ENCODE measurements at places on chromosomes 6 and 20. TPM values are rescaled to one million over a fixed set of nuclear protein-coding genes. Genes with fewer than 3 reads are reported as not detected.
A peak's percentile ranks its signal among the peaks of the same experiment; 100 is the strongest.

Gene RHAG
- not detected for total RNA-seq

Gene MOXD1
- 4.3 TPM for total RNA-seq

GRCh38 chr6:20946022-20946421 lies 411.8 kb downstream of the CDKAL1 start:
- peak; percentile 46 for DNase-seq

DNA sequence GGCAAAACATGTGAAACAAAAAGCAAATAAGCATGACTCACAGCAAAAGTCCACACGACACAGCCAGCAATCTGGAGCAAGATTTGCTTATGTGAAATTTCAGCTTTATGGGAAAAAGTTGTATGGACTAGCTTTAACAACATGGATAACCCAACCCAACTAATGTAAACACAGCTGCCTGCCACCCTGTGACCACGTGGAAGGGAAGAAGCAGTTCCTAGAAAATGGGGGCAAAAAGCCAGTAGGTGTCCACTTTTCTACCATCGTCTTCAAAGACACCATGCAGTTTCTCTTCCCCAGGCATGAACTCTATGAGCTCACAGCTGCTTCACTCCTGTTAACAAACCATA lies 425.4 kb upstream of the RNF217 start:
- DNase-seq = no peak

Gene MYB
- total RNA-seq = 10.4 TPM

Gene ARFGAP1
- 95.5 TPM for total RNA-seq

- no peak for DNase-seq
Observed at GRCh38 chr6:106674541-106675229, 45.3 kb downstream of the QRSL1 start.

DNA sequence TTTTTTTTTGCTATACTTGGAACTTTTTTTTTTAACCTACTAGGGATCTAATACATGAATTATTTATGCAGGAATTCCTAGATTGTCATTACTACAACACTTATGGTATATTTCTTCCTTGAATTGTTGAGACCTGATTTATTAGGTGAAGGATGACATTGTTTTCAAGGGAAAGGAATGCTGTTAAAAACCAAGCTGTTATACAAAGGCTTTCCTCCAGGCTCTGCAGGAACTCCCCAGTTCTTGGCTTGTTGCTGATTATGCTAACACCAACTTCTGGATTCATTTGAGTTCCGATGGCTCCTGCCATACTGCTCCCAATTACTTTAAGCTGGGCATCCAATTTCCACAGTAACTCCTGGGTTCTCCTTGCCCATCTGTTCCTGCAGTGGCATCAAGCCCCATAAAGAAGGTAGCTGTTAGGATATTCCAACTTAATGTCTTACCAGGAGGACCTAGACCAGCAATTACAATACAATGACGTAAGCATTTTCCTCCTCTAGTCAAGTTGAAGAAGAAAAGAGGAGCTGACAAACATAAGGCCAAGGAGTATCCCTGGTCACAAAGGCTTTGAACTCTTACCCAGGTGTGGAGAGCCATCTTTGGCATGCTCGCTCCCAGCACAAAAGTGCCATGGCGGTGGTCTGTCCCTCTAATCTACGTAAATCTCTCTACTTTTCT lies 215.9 kb upstream of the AGPAT4 start:
- no peak for DNase-seq

Gene RNF144B
- total RNA-seq = 9.0 TPM

GRCh38 chr20:61755971-61756845 lies 309.5 kb downstream of the TAF4 start:
- no peak for DNase-seq

DNA sequence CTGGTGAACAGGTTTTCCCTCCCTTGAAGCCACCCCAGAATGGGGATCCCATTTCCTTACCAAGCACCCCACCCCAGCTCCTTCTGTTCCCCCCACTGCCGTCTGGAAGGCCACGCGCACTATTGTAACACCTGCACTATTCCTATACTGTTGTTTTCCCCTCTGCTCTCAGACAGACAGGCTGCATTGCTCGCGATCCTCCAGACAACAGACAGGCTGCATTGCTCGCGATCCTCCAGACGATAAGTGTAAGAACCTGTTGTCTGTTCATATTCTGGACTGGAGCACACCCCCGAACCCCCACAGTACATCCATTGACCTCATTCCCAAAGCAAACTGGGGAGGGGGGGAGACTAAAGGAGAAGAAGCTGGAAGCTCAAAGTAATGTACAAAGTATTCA lies 72.7 kb downstream of the LY86 start:
- no peak for DNase-seq

DNA sequence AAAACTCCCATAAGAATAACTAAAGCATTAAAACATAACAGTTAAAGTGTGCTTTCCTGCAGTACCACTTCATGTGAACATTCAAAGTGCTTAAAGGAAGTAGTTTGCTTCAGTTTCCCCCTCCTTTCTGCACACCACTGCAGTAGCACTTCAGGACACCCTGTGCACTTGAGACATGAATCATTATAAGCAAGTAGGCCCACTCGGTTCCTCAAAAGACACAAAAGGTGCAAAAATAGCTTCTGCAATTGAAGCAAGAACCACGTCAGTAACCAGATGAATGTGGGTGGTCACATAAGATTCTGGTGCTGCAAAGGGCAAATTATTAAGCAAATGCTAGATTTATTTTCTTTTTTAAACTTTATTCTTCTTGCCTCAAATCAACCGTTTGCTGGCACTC lies 160.6 kb downstream of the HIVEP2 start:
- no peak for DNase-seq

DNA sequence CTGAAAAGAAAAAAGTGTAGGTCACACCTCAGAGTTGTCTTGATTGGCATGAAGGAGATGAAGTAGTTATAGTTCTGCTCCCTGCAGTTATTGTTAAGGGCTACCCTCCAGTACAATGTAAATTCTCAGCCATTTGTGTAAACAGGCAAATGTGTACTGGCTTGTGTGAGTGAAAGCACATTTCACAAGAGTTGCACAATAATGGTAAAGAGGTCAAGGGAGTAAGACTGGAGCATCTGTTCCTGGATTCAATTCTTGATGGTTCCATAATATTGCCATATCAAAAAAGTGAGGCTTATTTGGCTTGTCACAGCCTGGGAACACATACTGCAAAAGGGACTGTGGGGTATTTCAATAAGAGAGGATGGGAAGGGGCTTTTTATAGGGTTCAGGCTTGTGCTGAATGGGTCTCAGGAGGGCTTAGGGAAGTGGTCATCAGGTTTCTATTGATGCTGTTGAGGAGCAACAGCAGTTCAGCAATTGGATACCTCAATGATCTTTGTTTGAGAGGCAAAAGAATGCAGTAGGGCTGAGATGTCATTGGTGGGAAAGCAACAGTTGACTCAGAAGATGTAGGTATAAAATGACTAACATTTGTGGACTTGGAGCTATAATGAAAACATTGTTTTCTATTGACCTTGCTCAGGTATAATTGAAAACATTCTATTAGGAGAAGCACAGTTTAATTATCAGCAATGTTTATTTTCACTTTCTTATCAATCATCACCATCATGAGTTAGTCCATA lies 402.6 kb downstream of the BCKDHB start:
- no peak for DNase-seq

DNA sequence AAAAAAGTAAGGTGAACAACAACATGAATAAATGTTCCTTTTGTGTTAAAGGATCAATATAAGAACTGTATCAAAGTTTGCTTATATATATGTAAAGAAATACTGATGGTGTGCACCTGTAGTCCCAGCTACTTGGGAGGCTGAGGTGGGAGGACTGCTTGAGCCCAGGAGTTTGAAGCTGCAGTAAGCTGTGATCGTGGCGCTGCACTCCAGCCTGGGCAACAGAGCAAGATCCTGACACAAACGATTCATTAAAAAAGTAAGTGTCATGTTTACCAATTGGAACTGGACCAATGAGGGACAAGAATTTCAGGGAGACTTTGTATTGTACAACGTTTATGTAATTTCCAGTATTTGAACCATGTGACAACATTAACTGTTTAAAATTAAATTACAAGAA lies 5.0 kb upstream of the PHF20 start:
- DNase-seq = no peak

- DNase-seq = no peak
Observed at GRCh38 chr6:54183616-54184015, 72.4 kb downstream of the MLIP start.

- no peak for DNase-seq
Observed at GRCh38 chr20:20439602-20440190, 71.8 kb downstream of the INSM1 start.

- no peak for DNase-seq
Observed at GRCh38 chr6:116471531-116471930, 10.4 kb downstream of the CALHM6 start.

DNA sequence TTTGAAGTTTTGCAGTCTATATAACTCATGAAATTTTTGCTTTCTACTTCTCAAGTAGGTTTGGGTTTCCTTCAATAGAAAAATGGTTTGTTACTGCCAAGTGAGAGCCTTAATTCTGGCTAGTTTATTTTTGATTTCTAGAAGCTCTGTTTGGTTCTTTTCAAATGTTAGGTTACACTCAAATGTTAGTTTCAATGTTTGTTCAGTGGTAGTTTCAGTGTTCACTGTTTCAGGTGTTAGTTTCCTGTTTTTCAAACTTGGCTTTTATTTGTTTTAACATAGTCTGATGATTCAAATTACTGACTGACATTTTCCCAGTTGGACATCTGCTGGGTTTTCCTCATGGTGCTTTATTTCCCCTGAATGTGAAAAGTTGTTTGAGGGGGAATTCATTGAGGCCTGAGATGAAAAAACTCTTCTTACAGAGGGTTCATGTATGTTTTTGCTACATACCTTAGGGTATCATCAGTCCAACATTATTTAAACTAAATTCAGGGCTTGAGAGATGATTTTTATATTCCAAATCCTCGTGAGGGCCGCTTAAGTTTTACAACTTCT lies 189.0 kb downstream of the JARID2 start:
- DNase-seq = no peak

Gene TBX18
- not detected for total RNA-seq

Gene ZNF165
- 5.5 TPM for total RNA-seq

Gene ARFGEF3
- 24.6 TPM for total RNA-seq

DNA sequence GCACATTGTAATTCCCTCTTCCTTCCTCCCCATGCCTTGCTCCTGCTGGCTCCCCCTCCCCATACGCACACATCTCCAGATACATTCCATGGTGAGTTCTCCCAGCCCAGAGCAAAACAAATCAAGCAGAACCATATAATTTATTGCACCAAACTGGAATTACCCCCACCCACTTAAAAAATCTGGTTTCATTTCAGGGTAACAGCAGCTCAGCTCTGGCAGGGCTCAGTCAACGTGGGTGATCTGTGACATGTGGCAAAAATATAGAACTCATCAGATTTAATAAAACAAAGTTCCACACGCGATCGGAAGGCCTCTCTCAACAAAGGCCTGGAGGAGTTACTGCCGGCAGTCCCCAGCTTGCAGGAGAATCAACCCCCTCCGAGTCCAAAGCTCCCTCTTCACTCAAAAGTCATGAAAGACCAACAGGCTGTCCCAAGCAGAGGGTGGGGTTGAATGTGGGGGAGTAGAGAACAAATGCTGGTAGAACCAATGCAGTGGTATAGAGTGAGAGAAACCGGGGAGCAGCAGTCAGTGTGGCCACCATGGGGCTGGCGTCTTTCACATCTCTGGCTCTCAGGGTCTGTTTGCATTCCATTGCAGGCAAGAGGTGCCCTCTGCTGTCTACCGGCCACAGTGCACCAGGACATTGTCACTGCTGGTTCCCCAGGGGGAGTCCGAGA lies 323.3 kb upstream of the NT5E start:
- DNase-seq = peak; percentile 88

DNA sequence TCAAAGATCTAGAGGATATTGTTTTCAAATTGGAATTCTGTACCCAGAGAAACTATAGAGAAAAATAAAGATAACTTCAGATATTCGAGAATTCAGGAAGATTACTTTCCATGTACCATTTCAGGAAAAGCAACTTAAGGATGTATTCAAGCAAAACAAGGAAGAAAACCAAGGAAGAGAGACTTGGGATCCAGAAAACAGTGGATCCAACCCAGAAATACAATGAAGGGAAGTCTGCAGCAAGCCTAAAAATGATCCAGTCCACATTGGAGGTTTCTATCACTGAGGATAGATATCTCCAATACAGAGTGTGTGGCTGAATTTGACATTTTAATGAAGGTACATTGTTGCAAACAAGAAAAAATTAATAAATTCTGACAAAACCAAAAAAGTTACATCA lies 201.0 kb downstream of the EYA2 start:
- no peak for DNase-seq

DNA sequence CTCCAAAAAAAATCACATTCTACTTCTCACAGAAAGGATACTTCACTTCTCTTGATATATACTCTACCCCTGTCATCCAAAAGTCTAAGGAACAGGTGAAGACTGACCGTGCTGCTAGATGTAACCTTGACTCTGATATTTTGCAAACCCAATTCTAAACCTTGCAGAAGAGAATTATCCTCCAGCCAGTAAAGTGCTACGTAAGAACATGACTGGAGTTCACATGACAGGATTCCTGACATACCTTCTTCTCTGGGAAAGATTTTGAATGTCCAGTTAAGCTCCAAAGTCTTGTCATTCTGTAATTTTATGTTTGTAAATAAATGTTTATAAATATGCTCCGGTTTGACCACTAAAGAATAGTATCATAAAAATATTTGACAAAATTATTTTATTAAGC lies 35.8 kb downstream of the BTBD9 start:
- no peak for DNase-seq

- DNase-seq = no peak
Observed at GRCh38 chr6:1636272-1636825, 26.6 kb downstream of the FOXC1 start.

DNA sequence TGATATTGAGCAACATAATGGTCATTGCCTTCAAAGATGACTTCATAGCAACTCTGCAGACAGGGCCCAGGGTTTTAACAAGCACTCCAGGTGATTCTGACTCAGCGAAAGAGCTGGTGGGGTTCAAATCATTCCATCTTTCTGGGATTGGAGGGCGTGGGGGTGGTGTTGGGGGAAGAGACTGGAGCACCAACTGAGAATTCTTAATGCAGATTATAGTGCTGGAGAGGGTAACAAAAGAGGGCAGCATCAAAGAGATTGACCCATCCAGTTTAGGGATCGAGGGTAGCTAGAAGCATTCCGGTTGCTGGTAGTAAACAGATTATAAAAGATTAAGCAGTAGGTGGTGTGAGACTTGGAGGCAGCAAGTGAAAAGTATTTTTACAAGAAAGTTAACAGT lies 15.9 kb downstream of the PFDN4 start:
- no peak for DNase-seq

Gene PRKN
- 0.39 TPM for total RNA-seq

DNA sequence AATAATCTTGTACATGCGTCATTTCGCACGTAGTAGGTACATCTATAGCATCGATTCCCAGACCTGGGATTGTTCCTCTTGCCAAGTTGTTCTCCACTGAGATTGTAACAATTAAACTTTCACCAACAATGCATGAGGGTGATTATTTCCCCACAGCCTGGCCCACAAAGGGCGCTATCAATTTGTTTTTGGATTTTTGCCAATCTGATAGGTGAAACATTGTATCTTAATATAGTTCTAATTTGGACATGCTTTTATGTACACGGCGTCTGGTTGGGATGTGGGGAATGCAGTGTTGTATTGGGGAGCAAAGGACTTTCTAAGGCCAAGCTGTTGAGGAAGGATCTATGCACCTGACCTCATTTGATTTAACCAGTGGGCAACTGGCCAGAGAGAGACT lies 59.5 kb downstream of the VEGFA start:
- DNase-seq = no peak

Measured in GM23338 (cell line).